ENCODE measurements at places on chromosomes 4 and X. TPM values are rescaled to one million over a fixed set of nuclear protein-coding genes. Genes with fewer than 3 reads are reported as not detected.

Gene NDNF
- 8.9 TPM for total RNA-seq

- DNase-seq: no peak
These were observed 22.1 kb upstream of the ADH7 start for GRCh38 chr4:99457270-99457669.

DNA sequence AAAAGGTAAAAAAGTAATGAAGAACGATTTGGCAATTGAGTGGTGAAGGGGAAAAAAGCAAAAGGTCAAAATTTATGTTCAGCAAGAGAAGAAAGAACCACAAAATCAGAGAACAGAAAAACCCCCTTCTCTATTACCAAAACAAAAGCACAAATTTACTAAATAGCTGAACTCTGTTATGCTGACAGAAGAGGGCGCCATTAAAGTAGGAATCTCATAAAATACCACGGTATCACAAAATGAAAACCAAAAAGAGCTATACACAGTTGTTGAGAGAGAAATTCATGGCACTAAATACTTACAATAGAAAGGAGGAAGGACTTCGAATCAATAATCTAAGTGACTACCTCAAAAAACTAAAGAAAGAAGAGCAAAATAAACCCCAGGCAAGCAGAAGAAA lies 69.6 kb upstream of the CXorf66 start:
- DNase-seq: no peak

GRCh38 chr4:144954230-144954629 lies 143.8 kb downstream of the ANAPC10 start:
- no peak for DNase-seq

GRCh38 chr4:155532373-155533085 lies 134.1 kb upstream of the GUCY1A1 start:
- no peak for DNase-seq

Gene DCHS2
- total RNA-seq: 1.5 TPM

GRCh38 chr4:11415409-11416070 lies 13.2 kb downstream of the HS3ST1 start:
- no peak for DNase-seq

Gene MAGEE2
- 0.21 TPM for total RNA-seq

GRCh38 chrX:78493180-78493579 lies 165.8 kb upstream of the CYSLTR1 start:
- DNase-seq: no peak

GRCh38 chr4:2800691-2801596 lies 8.1 kb downstream of the SH3BP2 start:
- DNase-seq: peak; percentile 56

DNA sequence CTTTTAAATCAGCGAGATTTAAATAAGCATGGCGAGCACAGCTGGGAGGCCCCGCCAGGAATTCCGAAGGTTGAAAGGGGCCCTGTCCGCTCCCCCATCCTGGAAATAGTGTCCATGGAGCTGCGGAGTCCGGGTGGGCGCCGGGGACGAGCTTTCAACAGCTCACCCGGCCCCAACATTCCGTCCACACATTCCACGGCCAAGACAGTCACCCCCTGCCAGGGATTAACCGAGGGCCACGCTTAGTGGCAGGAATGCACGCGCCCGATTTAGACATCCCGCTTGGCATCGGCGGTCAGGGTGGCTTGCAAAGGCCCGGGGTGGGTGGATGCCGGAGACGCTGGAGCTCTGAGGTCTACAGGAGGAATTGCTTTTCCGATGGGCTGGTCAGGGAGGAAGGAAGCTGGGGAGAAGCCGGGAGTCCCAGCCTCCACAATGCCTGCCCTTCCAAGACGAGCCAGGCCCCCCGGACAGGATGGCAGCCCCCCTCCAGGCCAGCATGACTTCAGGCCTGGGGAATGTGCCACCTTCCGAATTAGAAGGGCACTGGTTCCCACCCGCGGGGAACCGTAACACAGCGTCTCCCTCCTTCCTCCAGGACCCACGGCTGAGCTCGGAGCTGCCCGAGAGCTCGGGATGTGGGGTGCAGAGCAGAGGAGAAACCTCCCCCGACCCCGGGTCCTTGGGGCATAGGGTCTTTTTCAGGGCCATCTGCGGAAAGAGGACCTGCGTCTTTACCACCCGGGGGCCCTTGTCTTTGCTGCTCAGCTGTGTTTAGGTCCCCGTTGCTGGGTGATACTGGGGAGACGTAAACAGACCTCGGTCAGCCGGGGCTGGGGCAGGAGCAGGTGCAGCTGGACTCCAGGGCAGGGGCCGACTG lies 26.9 kb upstream of the PPP2R3B start:
- no peak for DNase-seq

DNA sequence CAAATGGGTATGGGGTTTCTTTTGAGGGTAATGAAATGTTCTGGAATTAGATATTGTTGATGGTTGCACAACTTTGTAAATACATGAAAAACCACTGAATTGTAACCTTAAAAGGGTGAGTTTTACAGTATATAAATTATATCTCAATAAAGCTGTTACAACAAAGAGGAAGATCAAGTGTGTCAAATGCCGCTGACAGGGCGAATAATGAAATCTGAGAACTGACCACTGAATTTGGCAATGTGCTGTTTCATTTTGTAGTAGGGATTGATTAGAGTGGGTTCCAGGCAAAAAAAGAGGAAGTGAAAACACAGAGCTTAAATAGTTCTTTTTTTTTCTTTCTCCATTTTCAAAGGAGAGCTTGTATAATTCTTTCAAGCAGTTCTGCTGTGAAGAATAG lies 161.1 kb upstream of the NAP1L5 start:
- no peak for DNase-seq

Gene SMIM10L2A
- total RNA-seq: 0.27 TPM

DNA sequence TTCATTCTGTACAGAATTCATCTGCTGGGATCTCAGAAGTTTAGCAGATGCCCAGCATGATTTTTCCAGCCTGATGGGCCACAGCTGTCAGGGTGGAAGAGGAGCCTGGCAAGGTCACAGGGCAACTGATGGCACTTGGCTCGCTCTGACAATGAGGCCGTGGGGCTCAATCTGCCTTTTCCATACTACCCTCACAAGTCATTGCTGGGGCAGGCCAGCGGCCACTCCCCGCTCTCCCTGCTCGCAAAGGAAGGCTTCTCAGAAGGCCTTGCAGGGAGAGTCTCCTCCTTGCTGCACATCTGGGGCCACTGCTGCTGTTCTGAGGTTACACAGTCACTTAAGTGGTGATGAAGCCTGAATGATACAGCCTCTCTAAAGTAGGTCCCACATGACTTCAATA lies 349.1 kb downstream of the NR3C2 start:
- no peak for DNase-seq

GRCh38 chrX:100584611-100585010 lies at the start of gene TNMD:
TNMD (plus strand) TSS chrX:100584936; CDS start chrX:100585019, 83 bp downstream.
- DNase-seq: no peak

DNA sequence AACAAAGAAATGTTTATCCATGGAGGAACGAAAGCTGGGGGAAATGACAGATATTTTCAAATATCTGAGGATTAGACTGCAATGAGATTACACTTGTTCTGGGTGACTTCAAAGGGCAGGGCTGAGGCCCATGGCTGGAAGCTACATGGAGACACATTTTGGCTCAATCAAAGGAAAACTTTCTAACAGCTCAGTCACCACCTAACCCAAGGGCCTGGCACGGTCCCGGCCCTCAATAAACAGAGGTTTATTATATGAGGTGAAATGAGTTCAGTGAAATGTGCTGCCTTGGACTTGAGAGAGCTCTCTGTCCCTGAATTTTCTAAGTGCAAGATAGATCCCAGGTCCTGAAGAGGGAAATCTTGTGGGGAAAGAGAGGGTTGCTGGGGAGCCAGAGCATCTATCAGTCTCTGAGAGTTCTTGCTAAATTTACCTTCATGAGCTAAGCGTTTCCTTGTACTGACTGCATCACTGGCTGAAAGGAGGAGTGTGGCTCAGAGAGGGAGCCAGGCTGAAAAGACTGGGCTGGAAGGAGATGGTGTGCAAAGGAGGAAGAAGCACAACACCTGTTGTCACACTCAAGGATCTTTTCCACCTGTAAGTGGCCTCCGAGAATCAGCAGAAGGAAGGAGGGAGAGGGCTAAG lies 2.0 kb upstream of the RIPPLY1 start:
- DNase-seq: no peak

Gene PNMA6A
- 0.17 TPM for total RNA-seq

DNA sequence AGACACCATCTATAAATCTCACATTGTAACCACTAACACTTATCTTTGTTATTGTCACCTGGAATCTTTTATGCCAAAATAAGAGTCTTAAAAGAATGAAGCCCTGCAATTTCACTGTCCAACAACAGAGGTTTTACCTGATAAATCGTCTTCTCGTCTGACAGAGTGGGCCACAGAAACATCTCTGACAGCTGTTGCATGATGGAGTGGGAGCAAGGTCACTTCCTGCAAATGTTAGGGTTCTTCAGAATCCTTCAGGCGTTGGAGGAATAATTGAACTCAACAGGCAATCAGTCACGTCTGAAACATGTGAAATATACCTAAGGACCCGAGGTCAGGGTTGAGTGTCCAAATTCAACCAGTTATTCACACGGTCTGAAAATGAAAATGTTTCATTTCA lies 353.6 kb downstream of the TRIML1 start:
- DNase-seq: no peak

Gene CPZ
- 1.5 TPM for total RNA-seq

DNA sequence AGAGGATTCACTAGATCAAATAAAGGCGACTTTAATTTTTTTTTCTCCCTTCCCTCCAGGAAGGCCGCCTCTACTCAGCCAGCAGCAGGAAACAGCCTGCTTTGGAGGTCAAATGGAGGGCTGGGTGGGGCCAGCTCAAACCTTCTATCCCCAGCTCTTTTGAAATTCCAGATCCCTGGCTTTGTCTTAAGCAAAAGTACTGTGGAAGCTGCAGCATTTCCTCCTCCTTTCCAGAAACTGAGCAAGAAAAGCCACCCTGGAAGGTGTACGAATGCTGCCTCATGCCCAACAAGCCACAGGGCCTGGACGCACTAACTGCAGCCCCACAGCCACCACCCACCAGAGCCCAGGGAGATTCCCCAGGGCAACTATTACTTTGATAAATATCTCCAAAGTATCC lies 55.1 kb upstream of the ZCCHC13 start:
- DNase-seq: peak; percentile 48

Gene EDA
- total RNA-seq: 1.9 TPM

Gene NCAPG
- 10.7 TPM for total RNA-seq

DNA sequence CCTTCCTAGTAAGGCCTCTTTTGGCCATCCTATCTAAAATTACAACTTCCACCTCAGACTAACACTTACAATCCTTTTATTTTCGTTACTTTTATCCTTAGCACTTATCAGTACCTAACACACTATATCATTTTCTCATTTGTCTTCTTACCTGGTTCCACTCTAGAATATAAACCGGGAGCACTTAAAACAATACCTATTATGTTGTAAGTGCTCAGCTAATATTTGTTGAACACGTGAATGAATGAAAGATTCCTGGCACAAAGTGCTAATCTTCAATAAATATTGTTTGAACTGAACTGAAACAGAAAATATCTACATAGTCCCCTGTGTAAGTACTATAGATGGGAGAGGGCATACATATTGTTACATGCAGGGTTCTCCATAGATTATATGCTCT lies 14.4 kb downstream of the MGARP start:
- no peak for DNase-seq

GRCh38 chr4:38169524-38169923 lies 209.3 kb downstream of the PTTG2 start:
- DNase-seq: no peak

Gene LRIT3
- not detected for total RNA-seq

Gene GPRASP1
- 2.5 TPM for total RNA-seq

DNA sequence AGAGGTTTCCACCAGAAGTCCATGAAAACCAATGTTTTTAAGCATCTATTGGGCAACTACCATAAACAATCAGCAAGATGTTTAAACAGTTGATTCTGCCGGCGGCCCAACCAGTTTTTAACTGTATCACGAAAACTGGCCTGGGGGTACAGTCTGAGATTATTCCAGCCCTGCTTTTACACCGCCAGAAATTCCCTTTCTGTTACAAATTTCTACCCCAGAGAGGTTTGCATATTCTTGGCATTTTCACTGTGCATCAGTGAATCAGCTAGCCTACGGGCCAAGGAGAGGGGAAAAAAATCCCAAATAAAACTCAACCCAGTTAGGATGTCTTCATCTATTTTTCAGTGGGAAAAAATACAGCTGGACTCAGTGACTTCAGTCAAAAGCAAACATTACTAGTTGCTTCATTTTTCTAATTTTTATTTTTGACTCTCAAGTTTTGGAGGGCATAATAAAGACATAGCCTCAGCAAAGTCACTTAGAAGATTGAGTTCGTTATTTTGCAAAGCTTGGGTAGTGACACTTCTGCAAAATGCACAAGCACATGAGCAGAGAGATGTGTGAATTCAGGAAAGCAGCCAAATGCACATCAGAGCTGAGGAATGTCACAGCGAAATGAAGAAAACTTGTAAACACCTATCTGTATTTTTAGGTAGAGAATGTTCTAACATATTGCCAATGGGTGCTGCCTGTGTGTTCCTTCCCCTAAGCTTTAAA lies 167.8 kb upstream of the GK2 start:
- DNase-seq: peak; percentile 21

Data from colonic mucosa (tissue), 4 donors.